Activated CD4-positive, alpha-beta T cell treated with anti-CD3 and anti-CD28 coated beads for 24 hours (primary cell): ENCODE measurements at places on chromosomes 7 and 10.

DNA sequence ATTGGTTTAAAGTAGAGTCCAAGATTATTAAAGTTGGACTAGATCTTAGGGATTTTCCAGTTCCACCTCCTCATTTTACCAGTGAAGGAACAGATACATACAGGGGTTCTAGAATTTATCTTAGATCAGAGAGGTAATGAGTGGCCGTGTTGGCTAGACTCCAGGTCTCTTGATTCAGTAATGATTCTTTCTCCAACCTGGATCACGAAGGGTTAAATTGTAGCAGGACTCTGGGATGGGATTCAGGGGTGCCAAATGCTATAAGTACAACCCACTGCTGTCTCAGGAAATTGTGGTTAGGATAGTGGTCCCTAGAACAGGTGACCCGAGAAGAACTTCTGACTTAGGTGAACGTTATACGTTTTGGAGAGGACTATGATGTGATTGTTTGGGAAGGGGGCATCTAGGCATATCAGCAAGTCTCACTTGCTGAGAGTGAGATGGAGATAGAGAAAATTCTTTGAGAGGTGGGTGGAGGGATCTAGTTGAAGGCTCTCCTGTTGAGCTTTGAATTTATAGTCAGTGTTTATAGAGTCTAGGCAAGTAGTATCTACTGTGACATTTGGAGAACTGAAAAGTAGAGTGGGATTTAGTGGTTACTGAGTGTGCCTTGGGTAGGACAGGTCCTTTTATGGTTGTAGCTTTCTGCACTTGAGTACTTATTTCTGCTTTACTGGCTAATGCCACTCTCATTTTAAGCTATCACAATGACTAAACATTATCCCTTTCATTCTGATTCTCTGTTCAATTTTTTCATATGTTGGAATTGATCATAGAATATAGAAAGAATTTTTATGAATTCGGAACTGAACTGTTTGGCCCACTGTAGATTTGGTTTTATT is 58.3 kb downstream of the ST7 start:
- no peak for DNase-seq

GRCh38 chr7:15915686-15916293 is 229.3 kb upstream of the MEOX2 start:
- no peak for DNase-seq

DNA sequence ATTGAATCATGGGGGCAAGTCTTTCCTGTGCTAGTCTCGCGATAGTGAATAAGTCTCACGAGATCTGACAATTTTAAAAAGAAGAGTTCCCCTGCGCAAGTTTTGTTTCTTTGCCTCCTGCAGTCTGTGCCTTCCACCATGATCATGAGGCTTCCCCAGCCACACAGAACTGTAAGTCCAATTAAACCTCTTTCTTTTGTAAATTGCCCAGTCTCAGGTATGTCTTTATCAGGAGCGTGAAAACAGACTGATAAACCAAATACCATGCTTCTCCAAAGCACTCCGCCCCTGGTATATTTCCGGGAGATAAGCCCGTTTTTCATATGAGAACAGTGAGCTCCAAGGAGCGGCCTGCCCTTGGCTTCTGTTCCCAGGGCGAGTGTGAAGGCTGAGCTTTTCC is 118.9 kb downstream of the EVX1 start:
- DNase-seq, result no peak

- DNase-seq, result no peak
Observed at GRCh38 chr7:42946627-42946950, 14.4 kb downstream of the MRPL32 start.

- DNase-seq, result no peak
Observed at GRCh38 chr7:99737726-99738125, 2.7 kb upstream of the CYP3A7 start.

GRCh38 chr7:104241538-104242209 is 33.9 kb upstream of the ORC5 start:
- no peak for DNase-seq

DNA sequence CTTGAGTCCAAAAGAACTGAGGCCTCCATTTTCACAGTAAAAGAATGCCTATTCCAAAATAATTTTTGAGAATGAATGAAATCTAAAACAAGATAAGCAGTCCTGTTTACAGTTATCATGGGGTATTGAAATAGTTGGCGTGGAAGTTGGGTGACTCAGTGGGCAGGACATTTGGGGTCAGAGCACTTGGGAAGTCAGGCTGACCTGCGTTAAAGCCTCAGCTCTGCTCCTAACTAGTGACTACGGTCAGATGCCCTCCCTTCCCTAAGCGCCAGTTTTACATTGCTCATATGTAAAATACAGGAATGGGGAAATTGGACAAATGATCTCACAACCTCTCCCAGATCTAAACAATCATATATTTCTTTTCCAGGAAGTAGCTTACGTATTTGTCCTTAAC is 2.3 kb upstream of the PAPSS2 start:
- no peak for DNase-seq
